NCI-H1930 (cell line): ENCODE measurements at places on chromosomes 12 and 14.
A peak's percentile ranks its signal among the peaks of the same experiment; 100 is the strongest.

DNA sequence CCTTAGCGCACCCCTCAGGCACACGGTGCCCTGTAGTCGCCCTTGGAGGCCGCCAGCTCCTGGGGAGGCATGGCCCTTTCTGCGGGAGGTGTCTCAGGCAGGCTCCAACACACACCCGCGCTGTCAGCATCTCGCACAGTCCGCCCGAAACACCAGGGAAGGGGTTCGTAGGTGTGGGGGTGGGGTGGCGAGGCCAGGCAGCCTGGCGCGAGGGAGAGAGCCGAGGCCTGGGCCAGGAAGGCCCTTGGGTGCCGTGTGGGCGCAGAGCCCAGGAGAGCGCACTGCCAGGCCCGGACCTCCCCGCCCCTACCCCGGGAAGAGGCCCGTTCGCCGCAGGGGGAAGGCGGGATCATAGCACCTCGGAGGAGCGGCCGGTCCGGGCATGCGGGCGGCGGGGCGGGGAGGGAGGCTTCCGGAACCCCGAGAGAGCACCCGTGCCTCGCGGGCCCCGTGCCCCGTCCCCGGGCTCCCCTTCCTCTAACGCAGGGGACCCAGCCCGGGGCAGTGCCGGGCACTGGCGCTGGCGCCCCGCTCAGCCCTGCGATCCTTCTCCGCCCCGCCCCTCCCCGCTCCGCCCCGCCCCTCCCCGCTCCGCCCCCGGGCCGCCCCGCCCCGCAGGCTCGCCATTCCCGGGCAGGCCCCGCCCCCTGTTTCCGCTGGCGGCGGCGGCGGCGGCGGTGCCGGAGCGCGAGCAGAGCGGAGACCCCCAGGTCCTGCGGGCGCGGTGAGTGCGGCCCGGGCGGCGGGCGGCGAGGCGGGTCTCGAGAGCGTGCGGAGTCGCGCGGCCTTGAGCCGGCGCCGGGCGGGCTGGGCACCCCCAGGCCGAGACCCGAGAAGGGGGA lies at the start of gene TSPAN9:
Gene TSPAN9 (plus strand): TSS at position 650 of the 842 bp plus-strand sequence. CDS start 123,815 bp downstream, outside the sequence.
- peak; percentile 40 for DNase-seq

DNA sequence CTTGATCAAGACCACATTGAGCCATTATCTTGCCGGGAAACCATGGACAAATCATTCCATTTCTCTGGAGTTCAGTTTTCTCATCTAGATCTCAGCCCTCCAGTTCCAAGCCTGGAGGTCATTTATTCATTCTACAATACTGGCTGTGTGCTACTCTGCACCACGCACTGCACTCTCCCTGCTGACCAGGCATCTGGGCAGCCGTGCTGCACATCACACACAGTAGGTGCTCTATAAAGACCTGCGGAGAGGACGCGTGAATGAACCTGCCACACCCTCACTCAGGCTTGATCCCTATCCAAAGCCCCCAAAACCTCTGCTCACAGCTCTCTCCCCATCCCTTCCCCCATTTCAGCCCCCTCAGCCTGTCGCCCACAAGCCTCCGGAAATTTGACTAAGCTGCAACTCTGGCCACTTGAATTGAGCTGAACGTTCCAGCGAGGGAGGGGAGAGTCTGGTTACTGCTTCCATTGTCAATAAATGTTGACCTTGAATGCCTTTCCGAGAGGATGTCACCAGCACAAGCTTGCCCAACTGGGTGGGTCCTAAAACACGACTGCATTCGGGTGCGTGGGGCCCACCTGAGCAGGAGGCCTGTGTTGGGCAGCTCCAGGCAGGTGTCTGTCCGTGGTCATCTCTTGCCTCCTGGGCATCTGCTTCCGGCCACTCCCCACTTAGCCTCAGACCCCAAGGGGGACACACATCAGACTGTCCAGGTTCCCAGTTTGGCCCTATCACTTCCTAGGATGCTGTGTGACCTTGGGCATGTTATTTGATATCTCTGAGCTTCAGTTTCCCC lies 17.8 kb downstream of the FAIM2 start:
- no peak for DNase-seq

DNA sequence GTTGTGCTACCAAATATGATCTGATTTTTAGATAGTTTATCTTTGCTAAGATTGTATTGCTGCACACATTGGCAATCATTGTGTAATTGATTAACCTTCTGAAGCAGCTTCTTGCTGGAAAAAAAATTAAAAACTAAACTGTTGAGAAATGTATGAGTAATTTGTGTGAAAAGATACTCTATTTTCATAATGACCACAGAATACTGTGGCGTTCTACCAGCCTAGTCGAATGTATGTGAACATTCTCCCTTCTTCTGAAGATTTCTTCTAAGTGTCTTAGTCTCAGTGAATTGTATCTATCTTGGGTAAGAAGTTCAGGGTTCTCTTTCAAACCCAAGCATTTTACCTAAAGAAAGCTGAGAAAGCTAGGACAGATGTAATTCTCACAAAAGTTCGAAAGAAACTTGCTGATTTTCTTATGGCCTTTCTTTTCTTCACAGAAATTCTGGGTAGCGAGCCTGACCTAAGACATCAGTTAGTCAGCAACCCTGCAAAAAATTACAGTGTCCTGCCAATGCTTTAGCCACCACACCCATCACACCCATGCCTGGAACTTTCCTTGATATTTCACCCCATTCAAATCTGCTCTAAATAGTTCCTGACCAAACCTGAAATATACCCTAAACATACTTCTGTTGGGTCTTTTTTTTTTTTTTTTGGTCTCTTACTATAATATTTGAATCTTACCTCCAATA lies 27.1 kb upstream of the C12orf71 start:
- no peak for DNase-seq

DNA sequence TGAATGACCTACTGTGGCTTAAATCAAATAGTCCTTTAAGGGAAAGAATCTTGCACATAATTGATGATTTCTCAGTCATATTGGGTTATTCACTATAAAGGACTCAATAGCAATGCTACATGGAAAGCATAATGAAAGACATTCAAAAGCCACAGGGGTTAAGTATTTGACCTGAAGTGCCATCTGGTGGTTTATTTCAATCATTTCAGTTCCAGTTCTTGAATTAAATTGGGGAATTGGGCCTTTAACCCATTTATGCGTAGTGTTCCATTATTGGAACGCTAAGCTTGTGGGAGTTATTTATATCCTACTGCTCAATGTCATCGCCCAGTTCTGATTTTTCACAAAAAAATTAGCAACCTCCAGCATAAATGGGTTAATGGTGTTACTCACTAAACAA lies 41.3 kb upstream of the C12orf71 start:
- no peak for DNase-seq

DNA sequence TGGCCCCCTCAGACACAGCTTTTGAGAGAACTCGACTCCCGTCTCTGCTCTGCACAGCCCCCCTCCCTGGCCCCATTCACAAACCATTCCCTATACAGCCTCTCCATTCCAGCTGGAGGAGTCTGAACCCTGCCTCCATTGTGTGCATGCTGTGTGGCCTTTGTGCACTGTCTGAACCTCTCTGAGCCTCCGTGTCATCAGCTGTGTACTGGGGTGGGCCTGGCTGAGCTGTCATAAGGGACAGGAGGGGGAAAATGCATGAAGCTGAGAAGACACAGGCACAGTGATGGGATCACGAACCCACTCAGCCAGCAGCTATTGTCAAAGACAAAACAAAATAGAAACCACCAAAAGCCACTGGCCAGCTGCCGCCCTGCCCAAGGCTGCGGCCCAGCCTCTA lies 130.8 kb downstream of the RFLNA start:
- no peak for DNase-seq
